ENCODE measurements at places on chromosomes 5 and 9.
A peak's percentile ranks its signal among the peaks of the same experiment; 100 is the strongest.

DNA sequence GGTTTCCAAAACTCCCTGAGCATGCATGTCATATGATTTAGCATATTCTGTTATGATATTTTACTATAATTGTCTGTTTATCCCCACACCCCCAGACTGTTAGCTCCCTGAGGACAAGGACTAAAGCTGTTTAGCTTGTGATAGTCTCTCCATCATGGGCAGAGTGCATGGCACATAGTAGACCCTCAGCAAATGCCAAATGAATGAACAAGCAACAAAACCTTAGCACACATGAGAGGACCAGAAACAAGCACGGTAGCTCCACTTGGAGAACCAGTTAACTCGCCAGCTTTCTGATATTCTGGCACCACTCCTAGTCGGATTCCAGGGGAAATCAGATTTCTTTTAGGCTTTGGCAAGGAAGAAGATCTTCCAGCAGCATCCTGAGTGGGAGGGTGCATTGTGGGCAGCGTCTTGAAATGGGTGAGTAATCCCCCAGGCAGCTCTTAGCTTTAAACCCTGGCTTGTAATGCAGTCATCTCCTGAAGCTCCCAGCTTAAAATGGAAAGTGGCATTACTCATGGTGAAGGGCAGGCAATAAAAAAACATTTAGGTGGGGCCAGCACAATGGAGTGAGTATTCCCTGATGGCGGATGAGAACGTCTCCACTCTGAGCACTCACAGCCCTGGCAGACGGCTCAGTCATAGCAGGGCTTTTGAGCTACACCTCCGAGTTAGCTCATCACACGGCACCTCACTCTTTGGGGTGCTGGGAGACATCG lies 41.1 kb downstream of the FGF1 start:
- DNase-seq = peak; percentile 98

DNA sequence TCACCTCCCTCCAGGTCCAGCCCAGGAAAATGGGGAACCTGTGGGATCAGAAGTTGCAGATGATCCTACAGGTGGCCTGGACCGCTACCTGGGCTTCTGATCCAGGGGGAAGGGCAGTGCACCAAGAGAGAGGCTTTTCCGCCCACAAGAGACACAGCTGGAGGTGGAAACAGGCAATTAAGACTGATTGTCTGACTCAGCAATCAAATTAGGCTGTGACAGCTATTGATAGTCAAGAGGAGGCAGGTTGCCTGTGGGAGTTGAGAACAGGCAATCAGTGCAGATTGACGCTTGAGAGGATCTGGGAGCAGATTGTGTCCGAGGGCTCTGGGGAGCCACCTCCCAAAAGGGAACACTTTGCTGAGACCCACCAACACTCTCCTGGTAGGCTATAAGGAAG lies 71.1 kb upstream of the SLC44A1 start:
- DNase-seq = no peak

- DNase-seq = peak; percentile 77
These were observed 118.0 kb downstream of the VAV2 start for GRCh38 chr9:133874060-133874657.

DNA sequence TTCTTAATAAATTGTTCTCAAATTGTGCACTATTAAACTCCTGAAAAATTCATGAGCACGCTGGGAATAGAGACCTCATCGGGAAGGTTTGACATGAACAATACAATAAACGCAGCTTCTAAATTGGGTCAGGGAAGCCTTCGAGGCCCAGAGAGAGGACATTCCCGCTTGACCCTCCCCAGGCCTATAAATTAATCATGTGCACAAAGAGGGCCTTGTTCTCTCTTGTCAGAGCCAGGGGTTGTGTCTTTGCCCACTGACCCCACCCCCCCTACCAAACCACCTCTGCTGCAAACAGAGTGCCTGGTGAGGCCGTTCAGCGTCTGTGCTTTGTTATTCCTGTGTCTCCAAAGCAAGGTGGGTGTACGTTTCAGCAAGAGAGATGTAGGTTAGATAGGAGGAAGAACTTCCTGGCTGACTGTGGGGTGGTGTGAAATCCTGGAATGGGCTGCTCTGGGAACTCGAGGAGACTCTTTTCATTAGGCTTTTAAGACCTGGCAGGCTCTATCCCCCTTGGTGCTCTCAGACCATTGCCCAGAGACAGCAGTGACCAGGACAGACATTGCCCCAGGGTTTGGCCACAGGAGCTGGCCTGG lies 18.2 kb upstream of the DAB2IP start:
- DNase-seq = no peak

DNA sequence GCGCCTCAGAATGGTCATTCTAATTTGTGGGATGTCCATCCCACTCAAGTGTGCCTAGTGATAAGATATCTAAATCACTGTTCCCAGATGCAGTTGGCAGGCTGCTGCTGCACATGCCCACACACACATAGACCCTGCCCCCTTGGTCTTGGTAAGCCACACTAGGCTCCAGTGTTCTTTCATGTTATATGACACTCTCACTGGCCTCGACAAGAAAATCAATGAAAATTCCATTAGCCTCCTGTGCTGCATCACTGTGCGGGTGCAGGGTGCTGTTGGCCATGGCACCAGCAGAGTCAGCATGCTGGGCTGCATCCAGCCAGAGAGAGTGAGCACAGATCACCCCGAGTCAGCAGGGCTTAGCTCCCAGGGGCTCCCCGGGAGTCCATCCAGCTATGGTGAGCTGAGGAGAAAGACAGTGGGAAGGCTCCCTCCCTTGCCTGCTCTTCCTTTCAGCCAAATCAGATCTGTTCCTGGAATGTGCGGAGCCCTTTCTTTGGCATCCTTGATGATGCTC lies 59.9 kb downstream of the ABLIM3 start:
- no peak for DNase-seq

- DNase-seq = no peak
These were observed 106.5 kb upstream of the LPAR1 start for GRCh38 chr9:111144741-111145140.

GRCh38 chr9:14692470-14693250 lies 572 bp downstream of the ZDHHC21 start:
- no peak for DNase-seq

- DNase-seq = no peak
These were observed 105.5 kb upstream of the PRLR start for GRCh38 chr5:35335752-35336151.

DNA sequence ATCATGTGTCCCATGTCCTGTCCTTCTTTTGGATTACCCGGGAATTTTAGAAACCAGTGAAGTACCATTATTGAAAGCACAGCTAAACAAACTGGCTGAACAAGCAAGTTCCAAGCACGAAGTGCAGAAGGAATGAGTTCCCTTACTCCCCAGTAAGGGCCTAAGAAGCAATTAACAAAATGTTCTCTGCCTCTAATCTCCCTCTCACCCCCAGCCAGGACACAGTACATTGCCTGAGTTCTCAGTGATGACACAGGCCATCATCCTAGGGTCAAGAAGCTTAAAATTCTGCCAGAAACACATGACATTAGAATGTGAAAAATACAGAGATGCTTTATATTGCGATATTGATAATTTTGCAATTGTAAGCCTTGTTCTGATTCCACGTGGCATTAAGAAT lies 118.0 kb downstream of the PLPPR1 start:
- DNase-seq = no peak

DNA sequence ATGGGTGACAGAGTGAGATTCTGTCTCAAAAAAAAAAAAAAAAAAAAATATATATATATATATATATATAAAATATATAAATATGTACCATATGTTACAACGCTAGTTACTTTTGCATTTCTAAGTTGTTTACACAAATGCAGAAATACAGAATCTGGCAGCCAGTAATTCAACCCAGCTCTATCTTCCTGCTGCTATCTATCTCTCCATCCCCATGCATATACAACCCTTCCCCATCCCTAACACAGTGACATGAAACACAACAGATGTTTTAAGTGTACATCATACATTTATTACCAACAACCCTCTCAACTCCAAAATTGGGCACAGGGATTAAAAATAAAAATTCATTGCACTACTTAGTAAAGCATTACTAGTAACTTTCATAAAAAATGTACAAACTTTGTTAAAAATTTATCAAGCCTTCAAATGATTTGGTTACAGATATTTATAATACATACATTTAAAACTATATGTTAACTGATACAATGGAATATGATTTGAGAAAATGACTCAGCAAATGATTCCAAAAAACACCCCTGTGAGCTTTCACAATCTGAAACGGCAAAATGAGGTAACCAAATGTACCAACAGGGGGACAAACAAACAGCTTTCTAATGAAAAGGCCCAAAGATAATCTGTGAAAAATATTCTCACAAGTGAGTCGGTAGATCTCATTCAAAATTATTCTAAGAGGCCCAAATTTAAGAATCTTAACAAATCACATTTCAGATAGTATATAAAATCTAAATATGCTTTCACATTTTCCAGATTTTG lies 63.8 kb downstream of the RNF38 start:
- DNase-seq = no peak

DNA sequence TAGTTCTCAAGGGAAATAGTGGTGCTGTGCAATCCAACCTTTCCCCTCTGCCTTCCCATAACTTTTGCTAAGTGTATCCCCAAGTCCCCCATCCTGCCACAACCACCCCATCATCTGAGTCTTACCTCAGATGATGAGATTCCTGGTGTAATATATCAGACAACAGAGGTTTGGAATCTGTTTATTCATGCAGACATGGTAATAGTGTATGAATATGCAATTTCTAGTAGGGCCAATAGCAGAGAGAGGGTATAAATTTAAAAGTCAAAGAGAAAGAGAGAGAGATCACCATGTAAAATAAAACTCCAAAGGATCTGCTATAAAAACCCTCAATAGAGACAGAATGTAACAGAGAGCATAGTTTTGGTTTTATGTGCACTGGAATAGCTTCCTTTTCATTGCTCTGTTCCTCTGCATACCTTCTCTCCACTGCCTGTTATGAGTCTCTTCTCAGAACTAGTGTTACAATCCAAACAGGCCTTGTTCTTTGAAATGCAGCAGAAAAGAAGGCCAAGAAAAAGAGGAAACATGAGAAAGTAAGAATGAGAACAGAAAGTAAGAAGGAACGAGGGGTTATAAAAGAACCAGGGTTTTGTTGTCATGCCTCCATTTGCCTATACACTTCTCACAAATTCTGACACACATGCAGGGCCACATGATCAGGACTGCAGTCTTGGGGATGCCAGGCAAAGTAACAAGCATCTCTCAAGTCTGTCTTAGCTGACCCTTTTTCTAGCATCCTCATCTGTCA lies 278.0 kb downstream of the CETN3 start:
- peak; percentile 40 for DNase-seq

GRCh38 chr5:38338455-38338854 lies 80.1 kb downstream of the EGFLAM start:
- no peak for DNase-seq

DNA sequence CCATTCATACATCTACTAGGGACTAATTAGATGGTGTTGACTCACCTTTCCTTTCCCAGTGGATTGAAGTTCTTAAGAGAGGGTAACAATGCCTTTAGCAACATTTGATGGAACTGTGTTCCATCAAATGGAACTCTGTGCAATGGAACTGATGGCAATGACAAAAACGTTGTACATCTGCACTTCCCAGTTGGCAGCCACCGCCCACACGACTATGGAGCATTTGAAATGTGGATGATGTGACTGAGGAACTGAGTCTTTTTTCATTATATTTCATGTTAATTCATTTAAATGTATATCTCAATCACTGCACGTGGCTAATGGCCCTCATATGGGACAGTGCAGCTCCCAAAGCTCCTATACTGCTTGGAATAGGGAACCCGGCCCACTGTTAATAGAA lies 39.0 kb upstream of the ICE1 start:
- DNase-seq = no peak

DNA sequence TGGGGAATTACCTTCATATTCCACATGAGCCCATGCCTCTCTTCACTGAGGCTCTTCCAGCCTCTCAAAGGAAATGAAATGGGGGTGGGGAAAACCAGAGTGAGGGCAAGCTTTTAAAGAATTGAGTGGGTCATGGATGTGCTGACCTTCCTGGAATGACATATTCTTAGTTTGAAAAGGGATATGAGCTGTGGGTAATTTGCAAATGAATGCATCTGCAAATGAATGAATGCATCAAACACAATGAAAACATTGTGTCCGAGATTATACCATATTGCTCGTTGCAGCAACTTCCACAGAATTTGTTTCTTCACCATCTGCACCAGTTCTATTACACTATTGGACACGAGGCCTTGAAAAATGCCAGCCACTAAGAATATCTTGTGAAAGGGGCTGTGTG lies 198.6 kb upstream of the CDH6 start:
- no peak for DNase-seq

- no peak for DNase-seq
These were observed 7.7 kb downstream of the AOPEP start for GRCh38 chr9:94734054-94734754.

DNA sequence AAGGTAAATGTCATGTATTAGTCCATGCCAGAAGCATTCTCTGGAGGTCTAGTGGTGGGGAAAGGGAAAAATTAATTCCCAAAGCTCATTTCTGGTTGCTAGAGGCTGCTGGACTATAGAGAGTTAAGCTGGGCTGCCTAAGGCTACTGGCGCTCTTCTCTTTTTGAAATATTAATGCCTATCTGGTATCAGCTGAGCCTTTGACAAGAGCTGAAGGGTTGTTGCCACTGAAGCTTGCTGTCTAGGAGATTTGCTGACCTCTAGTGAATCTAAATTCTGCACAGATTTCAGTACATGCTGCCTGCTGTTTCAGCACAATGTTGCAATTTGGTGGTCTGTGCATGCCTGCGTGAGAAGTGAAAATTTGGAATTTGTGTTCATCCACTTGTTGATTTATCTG lies 29.1 kb upstream of the PLCXD3 start:
- no peak for DNase-seq

- no peak for DNase-seq
These were observed 5.9 kb downstream of the ABCA2 start for GRCh38 chr9:137021979-137022661.

- DNase-seq = no peak
These were observed 72.9 kb downstream of the RCL1 start for GRCh38 chr9:4865681-4866080.

DNA sequence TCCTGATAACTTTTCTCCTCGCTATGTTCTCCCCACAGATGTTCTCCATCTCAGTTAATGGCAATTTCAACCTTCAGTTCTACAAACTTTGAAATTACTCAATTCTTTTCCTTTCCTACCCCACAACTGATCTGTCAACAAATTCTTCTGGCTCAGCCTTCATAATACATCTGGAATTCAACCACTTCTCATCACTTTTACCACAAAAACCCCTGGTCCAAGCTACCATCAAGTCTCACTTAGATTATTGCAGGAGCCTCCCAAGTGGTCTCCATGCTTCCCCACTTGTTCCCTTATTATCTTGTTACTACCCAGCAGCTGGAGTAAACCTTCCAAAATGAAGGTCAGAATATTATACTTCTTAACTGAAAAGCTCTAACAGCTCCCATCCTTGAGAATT lies 110.1 kb downstream of the FBN2 start:
- no peak for DNase-seq
